DMS153 (cell line): ENCODE measurements at places on chromosomes 2 and 18.
A peak's percentile ranks its signal among the peaks of the same experiment; 100 is the strongest.

DNA sequence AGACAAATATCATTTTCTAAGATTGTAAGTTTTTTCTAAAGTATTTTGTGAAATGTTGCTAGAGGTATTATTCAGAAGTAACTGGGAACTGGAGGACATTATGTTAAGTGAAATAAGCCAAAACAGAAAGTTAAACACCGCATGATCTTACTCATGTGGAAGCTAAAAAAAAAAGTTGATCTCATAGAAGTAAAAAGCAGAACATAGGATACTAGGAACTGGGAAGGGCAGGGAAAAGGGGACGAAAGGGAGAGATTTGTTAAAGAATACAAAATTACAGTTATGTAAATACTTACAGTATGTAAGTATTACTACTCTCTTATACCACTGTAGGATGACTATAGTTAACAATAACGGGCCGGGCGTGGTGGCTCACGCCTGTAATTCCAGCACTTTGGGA, 46.7 kb upstream of the CDKL4 start:
- no peak for DNase-seq

GRCh38 chr2:31563273-31563839, 17.4 kb downstream of the SRD5A2 start:
- DNase-seq: no peak

GRCh38 chr18:68840554-68841263, 42.8 kb downstream of the CCDC102B start:
- peak; percentile 6 for DNase-seq

GRCh38 chr2:145156199-145156598, 636.3 kb upstream of the ZEB2 start:
- DNase-seq: no peak
